ENCODE measurements at places on chromosomes 6 and 20.

GRCh38 chr20:19996917-19997316 lies 20.2 kb upstream of the NAA20 start:
- no peak for DNase-seq

GRCh38 chr6:170075659-170076223 lies 215.1 kb downstream of the DLL1 start:
- no peak for DNase-seq

DNA sequence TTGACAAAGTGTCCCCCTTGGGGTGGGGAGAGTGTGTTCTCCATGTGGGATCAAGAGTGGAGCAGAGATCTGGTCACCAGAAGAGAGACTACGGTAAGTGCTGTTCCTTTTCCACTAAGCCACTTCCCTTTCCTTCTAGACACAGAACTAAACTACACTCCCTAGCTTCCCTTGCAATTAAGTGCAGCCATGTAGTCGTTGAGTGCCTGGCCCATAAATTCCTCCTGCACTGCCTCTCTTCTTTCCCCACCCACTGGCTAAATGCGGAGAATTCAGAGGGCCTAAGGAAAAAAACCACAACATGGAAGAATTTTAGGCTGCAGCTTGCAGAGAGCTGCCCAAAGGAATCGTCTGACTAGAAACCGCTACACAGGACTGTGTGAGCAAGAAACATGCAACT lies 1.5 kb downstream of the WDR27 start:
- DNase-seq, result peak; percentile 29

DNA sequence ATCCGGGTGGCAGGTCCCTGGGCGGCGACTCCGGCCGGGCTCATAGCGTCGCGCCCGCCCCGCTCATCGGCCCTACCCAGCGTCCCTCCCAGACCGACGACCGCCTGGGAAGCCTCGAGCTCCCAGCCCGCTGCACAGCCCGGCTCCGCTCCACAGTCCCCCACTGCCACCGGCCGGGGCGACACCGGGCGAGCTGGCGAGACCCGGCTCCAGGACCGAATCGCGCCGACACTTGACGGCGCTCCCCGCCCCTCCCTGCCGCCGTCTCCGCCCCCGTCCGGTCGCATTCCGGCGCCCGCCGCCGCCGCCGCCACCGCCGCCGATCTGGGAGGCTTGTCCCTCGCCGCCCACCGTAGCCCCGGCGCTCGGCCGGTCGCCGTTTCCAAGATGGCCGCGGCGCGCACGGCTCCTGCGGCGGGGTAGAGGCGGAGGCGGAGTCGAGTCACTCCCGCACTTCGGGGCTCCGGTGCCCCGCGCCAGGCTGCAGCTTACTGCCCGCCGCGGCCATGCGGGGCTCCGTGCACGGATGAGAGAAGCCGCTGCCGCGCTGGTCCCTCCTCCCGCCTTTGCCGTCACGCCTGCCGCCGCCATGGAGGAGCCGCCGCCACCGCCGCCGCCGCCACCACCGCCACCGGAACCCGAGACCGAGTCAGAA lies at the start of gene MAP3K4:
Gene MAP3K4, plus strand, starts transcription at position 364 of the 655 bp plus-strand sequence. Its CDS starts 163 bp downstream, at position 527.
- peak; percentile 79 for DNase-seq

DNA sequence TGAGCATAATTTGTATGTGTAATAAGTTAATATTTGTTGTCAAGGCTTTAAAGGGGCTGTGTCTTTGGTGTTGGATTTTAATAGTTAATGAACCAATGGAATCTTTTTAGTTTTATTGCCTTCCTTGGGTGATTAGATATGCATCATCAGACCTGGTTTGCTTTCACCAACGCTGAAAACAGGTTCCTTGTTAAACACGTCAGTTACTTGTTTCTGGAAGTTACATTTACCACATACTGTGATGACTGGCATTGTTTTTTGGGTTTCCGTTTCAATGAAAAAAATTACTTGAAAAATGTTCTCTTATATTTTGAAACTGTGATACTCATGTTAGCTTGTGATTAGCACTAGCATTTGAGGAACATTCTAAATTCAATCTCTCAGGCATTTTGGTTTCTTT lies 58.6 kb upstream of the RNF144B start:
- no peak for DNase-seq

DNA sequence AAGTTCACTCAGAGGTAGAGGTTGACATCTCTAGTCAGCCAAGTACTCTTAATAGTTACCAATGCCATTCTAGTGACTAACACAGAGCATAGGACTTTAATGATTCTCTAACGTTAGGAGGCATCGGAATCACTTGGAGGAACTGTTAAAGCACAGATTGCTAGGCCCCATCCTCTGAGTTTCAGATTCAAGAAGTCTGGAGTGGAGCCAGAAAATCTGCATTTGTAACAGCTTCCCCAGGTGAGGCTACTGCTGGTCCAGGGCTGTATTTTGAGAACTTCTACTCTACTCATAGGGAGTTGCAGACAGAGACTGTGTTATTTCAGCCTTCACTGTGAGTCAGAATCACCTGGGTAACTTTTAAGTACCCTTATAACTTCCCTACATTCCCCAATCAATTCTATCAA lies 5.7 kb downstream of the LMBRD1 start:
- no peak for DNase-seq

- no peak for DNase-seq
Observed at GRCh38 chr6:83461438-83461837, 30.6 kb upstream of the ME1 start.

DNA sequence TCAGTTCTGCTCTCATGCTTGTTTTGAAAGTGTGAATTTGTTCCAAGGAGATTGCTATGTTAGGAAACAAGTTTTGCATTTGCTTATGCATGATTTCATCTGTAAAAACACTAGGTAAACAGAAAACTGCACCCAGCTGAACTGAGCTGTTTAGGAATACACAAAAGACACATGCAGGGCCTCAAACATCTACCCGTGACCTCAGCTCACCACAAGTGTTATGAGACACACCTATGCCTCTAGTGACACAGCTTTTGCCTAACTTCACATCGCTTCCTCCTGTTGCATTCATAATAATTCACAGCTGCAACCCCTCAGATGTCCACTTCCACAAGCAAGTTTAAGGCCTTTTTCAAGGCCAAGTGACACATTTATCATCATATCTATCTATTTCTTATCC lies 98.0 kb upstream of the SLC24A3 start:
- DNase-seq, result no peak

GRCh38 chr6:170420791-170421776 lies 114.5 kb downstream of the FAM120B start:
- no peak for DNase-seq

DNA sequence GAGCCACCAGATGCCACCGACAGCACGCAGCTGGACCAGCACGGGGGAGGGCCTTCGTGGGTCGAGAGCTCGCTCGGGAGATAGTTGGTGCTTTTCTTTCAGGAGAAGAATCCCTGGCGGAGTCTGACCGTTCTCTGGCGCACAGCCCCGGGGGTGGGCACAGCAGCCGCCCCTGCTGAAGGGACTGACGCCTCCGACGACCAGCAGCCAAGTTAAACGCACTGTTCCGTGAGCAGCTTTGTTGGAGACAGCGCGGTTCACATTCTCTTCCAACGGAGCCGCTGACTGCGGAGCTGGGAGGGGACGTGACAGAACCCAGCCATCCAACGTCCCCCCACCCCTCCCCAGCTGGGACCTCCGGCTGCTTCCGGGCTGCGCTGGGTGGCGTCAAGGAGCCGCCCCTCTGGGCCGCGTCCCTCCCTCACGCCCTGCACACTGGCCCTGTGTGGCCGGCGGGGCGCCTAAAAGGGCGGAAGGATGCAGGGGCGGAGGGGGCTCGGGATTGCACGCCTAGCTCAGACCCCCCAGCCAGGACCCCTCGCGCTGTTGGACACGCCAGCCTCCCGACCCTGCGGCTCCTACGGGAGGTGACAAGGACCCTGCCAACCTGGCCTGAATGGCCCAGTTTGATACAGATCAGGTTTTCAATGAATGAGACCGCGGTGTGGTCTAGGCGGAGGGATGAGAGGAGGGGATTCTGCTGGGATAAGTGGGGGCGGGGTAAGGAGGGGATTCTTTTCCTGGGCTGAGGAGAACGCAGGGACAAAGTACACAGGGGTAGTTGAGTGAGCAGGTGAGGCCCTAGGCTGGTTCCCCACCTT lies 36.4 kb upstream of the KHDC1 start:
- DNase-seq, result no peak

DNA sequence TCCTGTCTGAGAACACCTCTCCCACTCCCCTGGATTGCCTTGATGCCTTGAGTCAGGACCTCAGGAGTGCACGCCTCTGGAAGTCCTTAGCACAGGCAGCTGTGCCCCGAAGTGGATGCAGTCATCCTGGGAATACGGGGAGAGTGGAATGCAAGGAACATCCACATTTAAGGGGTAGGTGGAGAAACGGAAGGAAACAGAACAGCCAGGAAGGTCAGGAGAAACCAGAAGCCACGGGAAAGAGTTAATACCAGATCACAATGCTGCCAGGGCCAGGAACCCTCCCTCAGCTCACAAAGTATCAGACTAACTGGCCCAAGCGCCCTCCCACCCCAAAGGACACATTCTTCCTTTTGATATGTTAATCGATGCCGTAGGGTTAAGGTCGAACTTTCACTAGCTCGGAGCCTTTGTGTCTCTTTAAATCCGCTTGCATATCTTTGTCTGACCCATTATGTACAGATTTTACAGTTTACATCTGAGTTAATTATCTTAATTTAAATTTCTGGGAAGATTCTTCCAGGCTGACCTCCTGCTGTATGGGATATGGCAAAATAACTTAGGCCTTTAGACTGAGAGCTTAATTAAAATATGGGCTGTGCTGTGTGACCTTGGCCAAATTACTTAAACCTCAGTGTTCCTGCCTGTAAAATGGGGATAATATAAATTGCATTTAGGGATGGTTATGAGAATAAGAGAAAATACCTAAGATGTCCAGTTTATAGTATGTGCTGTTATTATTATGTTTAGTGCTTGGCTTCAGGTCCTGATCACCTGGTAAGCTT lies 24.0 kb upstream of the CCND3 start:
- DNase-seq, result no peak

- peak; percentile 53 for DNase-seq
Observed at GRCh38 chr6:15365273-15365687, 119.4 kb downstream of the JARID2 start.

DNA sequence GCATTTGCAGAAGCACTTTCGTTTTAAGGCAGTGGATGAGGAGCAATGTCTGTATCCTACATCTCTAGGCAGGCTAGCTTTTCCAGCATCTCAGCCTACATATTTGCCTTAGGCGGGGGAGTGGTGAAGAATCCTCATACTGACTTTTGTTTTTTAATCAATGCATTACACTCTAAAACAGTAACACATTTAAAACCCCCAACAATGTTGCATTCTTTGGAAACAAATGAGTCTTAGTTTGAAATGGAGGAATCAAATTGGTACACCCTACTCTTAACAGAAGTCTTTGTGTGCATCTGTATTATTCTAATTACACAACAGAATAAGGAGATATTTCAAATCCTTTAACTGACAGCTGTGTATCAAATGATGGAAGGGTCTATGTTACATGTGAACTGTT lies 9.0 kb downstream of the NKAIN2 start:
- DNase-seq, result no peak

- DNase-seq, result no peak
Observed at GRCh38 chr6:108955329-108955949, 107.2 kb downstream of the ARMC2 start.

- DNase-seq, result no peak
Observed at GRCh38 chr6:54254886-54255285, 53.4 kb upstream of the TINAG start.

All from LoVo (cell line).